ENCODE measurements at places on chromosomes 6 and 20. TPM values are rescaled to one million over a fixed set of nuclear protein-coding genes. Genes with fewer than 3 reads are reported as not detected.
A peak's percentile ranks its signal among the peaks of the same experiment; 100 is the strongest.

DNA sequence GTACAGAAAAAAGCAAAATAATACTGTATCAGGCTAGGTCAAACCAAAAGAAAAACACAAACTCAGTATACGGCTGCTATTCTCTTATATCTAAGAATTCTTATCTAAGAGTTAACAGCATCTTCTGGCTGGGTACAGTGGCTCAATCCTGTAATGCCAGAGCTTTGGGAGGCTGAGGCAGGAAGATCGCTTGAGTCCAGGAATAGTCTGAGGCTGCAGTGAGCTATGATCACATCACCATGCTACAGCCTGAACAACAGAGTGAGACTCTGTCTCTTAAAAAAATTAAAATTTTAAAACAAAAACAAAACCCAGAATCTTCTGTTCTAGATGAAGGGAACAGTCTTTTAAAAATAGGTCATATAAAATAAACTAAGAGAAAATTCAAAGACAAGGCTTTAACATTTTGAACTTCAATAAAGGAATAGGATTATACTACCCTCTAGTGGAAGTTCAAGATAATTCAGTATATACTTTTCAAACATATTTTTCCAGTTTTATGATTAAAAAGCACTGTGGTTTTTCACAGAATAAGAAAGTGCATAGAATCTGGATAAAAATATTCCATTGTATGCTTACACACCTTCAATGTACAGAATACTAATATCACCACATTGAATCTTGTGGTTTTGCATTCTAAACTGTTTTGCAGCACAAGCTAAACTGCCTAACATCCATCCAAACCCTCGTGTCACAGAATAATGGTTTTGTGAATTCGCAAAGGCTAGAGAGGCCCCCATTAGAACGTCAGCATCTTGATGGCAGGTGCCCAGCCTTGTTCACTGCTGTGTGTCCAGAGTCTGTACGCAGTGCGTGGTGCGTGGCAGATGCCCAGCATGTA lies 39.3 kb downstream of the DTNBP1 start:
- H3K36me3 ChIP-seq: peaks cover 18% of the 10 kb centered on the region
- DNase-seq: no peak
- no peak overlapping the region for H3K27ac ChIP-seq
- no peak overlapping the region for H3K4me3 ChIP-seq
- H3K4me1 ChIP-seq: peaks cover 26% of the 10 kb centered on the region

DNA sequence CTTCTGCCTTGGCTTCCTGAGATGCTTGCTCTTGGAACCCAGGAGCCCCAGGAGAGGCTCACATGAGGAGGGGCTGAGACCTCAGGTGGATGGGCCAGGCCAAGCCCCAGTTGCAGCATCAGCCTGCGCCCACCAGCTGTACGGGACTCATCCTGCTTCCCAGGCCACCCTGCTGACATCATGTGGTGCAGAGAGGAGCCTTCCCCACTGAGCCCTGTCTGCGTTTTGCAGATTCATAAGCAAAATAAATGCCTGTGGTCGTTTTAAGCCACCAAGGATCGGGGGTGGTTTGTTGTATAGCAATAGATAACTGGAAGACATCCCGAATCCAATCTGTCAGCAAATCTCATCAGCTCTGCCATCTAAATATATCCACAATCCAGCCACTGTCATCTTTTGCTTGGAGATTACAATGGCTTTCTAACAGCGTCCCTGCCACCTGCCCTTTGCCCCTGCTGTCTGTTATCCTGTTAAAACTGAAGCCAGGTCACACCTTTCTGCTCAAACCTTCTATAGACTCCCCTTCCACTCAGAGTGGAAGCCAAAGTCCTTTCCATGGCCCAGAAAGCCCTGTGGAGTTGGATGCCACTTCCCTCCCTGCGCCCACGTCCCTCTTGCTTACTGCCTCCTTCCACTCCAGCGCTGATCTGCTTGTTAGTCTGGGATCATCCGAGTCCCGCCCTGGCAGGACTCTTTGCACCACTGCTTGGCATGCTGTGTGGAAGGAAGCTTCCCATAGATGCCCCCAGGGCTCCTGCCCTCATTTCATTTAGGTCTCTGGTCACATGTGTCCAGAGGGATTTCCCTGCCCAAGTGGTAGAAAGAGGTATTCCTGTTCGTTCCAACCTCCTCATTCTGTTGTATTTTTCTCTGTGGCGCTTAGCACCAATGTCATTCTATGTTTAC lies 24.0 kb upstream of the MLN start:
- H3K27ac ChIP-seq: no peak overlapping the region
- no peaks in the 10 kb centered on the region for H3K4me1 ChIP-seq
- no peaks in the 10 kb centered on the region for H3K36me3 ChIP-seq
- peaks cover 28% of the 10 kb centered on the region for H3K27me3 ChIP-seq
- H3K4me3 ChIP-seq: no peak overlapping the region
- DNase-seq: no peak

DNA sequence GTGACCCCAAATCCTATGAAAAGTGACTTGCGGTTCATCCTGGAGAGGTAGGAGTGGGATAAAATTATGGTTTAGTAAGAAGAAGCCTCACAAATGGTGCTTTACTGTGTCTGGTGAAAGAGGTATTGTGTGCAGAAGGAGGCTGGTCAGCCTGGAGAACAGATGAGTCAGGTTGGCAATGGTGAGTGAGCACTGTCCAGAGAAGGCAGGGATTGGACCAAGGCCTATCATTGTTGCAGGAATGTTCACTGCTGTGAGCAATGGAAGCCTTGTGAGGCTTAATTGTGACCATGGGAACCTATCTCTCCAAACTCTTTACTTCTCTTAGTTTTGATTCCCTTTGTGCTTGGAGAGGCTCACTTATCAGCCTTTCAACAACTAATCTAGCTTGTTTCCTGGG lies 89.0 kb upstream of the KCNK16 start:
- peaks cover 2% of the 10 kb centered on the region for H3K4me1 ChIP-seq
- no peak overlapping the region for H3K27ac ChIP-seq
- H3K27me3 ChIP-seq: peaks cover 3% of the 10 kb centered on the region
- H3K4me3 ChIP-seq: no peak overlapping the region
- no peak for DNase-seq

GRCh38 chr6:13813621-13814175 lies 659 bp downstream of the MCUR1 start:
- peaks cover 4% of the 10 kb centered on the region for H3K36me3 ChIP-seq
- peak overlapping the region; percentile 75 for H3K27ac ChIP-seq
- peaks cover 36% of the 10 kb centered on the region for H3K4me1 ChIP-seq
- H3K4me3 ChIP-seq: peak overlapping the region; percentile 85
- DNase-seq: no peak
- peaks cover 6% of the 10 kb centered on the region for H3K27me3 ChIP-seq

GRCh38 chr6:105593056-105593690 lies 190.3 kb upstream of the PREP start:
- H3K4me1 ChIP-seq: peaks cover 57% of the 10 kb centered on the region
- H3K36me3 ChIP-seq: peaks cover 15% of the 10 kb centered on the region
- H3K4me3 ChIP-seq: no peak overlapping the region
- DNase-seq: no peak

- no peaks in the 10 kb centered on the region for H3K36me3 ChIP-seq
- no peak overlapping the region for H3K27ac ChIP-seq
- no peak overlapping the region for H3K4me3 ChIP-seq
- no peaks in the 10 kb centered on the region for H3K27me3 ChIP-seq
Measured at GRCh38 chr6:45647341-45648261, 269.9 kb upstream of the SUPT3H start.

DNA sequence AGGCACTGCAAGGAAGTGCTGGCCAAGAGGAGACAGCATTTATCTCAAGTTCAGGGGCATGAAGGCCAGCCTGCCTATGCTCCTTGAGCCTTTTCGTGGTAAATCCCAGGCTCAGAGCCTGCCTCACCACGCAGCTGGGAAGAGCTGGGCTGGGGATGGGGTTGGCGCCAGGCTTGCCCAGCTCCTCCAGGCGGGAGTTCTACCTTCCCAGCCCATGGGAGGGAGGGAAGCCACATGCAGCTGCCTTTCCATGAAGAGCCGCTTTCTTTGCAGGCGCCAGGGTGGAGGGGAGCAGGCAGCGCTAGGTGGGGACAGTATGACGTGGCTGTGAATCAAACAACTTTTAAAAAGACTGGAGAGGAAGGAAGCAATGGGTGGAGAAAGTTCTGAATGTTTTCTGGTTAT lies 19.5 kb upstream of the SIRT5 start:
- H3K36me3 ChIP-seq: no peaks in the 10 kb centered on the region
- DNase-seq: no peak
- H3K4me1 ChIP-seq: no peaks in the 10 kb centered on the region
- H3K4me3 ChIP-seq: no peak overlapping the region
- no peak overlapping the region for H3K27ac ChIP-seq

DNA sequence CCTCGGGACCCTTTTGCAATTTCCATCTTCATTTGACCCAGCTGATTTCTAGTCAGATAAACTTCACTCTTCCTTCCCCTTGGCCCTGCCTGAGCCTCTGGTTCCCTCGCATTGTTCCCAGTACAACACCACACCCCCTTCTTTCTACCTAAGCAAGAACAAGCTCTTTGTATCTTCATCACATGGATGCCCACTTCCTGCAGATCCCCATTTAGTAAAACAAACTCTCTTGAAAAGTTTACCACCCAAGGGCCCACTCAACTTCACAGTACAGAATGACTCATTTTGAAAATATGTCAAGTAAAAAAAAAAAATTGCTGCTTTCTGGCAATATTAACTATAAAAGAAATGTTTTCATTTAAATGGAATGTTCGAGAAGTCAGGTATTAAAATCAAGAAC lies 5.2 kb downstream of the FAXC start:
- H3K36me3 ChIP-seq: no peaks in the 10 kb centered on the region
- H3K4me3 ChIP-seq: no peak overlapping the region
- no peak overlapping the region for H3K27ac ChIP-seq
- peaks cover 9% of the 10 kb centered on the region for H3K4me1 ChIP-seq
- DNase-seq: no peak
- peaks cover 57% of the 10 kb centered on the region for H3K27me3 ChIP-seq

- peak; percentile 87 for DNase-seq
- H3K4me3 ChIP-seq: no peak overlapping the region
- H3K27ac ChIP-seq: peak overlapping the region; percentile 78
- peaks cover 54% of the 10 kb centered on the region for H3K4me1 ChIP-seq
- H3K36me3 ChIP-seq: no peaks in the 10 kb centered on the region
- H3K27me3 ChIP-seq: no peaks in the 10 kb centered on the region
Measured at GRCh38 chr20:53899351-53900167, 170.8 kb downstream of the BCAS1 start.

DNA sequence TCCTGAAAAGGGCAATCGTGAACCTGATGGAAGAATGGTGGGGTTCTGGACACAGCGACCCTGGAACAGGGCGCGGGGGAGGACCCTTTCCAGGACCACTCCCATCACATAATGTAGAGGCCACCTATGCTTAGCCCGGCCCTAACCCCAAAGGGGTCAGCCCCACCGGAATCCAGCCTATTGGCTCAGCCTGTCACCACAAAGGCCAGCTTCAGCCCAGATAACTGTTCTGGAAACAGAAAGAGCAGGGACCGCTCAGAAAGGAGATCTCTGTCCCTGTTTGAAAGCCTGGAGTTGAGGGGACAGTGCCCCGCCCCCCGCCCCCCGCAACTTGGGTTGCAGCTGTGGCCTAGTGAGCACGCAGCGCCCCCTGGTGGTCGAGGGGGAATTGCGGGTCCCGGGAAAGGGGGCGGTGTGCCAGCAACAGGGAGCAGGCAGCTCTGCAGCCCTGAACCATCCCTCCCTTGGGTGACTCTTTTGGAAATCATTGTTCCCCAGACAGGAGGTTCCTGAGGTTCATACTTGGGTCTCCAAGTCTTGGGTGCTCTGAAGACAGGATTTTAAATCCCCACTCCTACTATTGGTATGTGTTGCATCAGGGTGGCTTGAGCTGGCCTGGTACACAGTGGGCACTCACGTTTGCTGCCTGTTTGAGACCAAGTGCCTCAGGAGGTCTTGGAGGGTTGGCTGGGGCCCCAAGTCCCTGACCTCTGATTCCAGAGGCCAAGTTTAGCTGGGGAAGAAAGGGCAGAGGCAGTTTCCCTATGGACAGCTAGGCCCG lies 1.5 kb downstream of the SIGLEC1 start:
- H3K4me1 ChIP-seq: peaks cover 9% of the 10 kb centered on the region
- peak; percentile 76 for DNase-seq
- peaks cover 8% of the 10 kb centered on the region for H3K27me3 ChIP-seq
- no peaks in the 10 kb centered on the region for H3K36me3 ChIP-seq
- H3K4me3 ChIP-seq: no peak overlapping the region

GRCh38 chr6:140041571-140042332 lies 667.3 kb upstream of the CITED2 start:
- H3K36me3 ChIP-seq: no peaks in the 10 kb centered on the region
- H3K27me3 ChIP-seq: no peaks in the 10 kb centered on the region

- H3K4me3 ChIP-seq: no peak overlapping the region
- DNase-seq: no peak
- H3K4me1 ChIP-seq: peaks cover 58% of the 10 kb centered on the region
- H3K27ac ChIP-seq: no peak overlapping the region
- H3K36me3 ChIP-seq: peaks cover 20% of the 10 kb centered on the region
Measured at GRCh38 chr20:34010405-34010931, 16.8 kb downstream of the RALY start.

DNA sequence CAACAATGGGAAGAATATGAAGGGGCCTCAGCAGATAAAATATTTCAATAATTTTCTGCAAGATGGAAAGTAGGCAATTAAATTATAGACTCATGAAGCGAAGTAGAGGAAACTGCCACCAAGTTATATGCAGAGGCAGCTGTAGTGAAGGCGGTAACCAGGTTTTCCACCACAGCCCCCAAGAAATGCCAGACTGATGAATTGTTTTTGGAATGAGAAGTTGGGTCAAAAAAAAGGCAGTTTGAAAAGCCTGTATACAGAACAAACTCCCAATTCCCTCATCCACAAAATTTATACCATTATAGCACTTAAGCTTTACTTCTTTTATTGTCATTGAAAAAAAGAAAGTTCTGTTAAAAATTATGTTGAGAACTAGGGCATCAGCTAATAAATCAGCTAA lies 45.3 kb downstream of the ELOVL4 start:
- peaks cover 10% of the 10 kb centered on the region for H3K27me3 ChIP-seq
- no peaks in the 10 kb centered on the region for H3K36me3 ChIP-seq
- DNase-seq: no peak
- H3K4me3 ChIP-seq: no peak overlapping the region

DNA sequence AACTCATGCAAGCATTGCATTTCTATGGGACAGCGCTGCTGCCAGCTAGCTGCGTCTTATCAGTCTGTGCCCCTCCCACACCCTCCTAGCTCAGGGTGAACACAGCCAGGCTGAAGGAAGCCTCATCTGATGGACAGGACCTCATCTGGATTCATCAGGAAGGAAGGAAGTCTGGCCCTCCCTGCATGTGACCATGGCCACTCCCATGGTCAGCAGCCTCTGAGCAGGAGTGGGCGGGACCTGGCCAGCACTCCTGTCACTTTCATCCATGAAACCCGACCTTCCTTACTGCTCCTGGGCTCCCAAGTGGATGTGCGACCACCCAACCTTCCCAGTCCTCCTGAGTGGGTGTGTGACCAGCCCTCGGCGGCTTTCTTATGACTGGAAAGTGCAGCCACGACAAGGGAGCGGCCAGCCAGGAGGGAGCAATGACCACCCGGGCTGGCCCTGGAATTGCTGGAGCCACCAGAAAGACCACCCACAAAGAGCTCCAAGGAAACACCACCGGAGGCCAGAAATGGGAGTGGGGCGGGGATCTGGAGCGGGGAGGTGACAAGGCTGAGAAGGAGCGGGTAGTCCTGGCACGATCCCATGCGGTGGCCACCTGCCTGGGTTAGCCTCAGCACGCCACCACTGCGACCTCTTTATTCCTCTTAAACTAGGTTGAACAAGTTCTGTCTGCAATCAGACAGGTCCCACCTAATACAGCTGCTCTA lies 241.2 kb downstream of the TTLL2 start:
- H3K36me3 ChIP-seq: no peaks in the 10 kb centered on the region
- H3K4me3 ChIP-seq: no peak overlapping the region
- peak; percentile 14 for DNase-seq
- H3K27me3 ChIP-seq: no peaks in the 10 kb centered on the region

KHDC1 gene
- total RNA-seq: 8.5 TPM

PDYN gene
- not detected for total RNA-seq

MCCD1 gene
- total RNA-seq: not detected

DBNDD2 gene
- total RNA-seq: 11.4 TPM

PAX1 gene
- not detected for total RNA-seq

BHLHE23 gene
- total RNA-seq: not detected

THBS2 gene
- not detected for total RNA-seq
